ENCODE measurements at places on chromosomes 2 and 18. TPM values are rescaled to one million over a fixed set of nuclear protein-coding genes. Genes with fewer than 3 reads are reported as not detected.
A peak's percentile ranks its signal among the peaks of the same experiment; 100 is the strongest.

ARHGAP15 gene
- total RNA-seq, result 53.1 TPM

DNA sequence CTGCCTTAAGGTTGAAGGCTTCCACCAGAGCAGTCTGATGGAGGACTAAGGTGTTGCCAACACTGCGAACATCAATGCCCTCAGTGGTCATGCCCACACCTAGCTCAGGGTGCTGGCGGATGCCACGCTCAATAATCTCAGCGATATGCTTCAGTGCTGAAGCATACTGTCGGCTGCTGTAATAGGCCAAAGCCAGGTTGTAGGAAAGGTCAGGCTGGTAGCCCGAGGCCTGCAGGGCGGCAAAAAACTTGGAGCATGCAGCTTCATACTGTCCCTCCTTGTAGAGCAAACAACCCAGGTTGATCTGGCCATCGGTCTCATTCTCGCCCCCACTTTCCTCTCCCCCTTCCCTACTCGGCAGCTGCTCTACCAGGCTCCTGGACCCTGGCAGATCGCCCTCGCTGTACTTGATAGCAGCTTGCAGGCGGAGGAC, 159.4 kb downstream of the AGPS start:
- no peaks in the 10 kb centered on the region for H3K36me3 ChIP-seq
- DNase-seq, result no peak
- H3K27me3 ChIP-seq, result no peaks in the 10 kb centered on the region
- H3K4me1 ChIP-seq, result peaks cover 7% of the 10 kb centered on the region
- H3K4me3 ChIP-seq, result peak overlapping the region; percentile 98

DNA sequence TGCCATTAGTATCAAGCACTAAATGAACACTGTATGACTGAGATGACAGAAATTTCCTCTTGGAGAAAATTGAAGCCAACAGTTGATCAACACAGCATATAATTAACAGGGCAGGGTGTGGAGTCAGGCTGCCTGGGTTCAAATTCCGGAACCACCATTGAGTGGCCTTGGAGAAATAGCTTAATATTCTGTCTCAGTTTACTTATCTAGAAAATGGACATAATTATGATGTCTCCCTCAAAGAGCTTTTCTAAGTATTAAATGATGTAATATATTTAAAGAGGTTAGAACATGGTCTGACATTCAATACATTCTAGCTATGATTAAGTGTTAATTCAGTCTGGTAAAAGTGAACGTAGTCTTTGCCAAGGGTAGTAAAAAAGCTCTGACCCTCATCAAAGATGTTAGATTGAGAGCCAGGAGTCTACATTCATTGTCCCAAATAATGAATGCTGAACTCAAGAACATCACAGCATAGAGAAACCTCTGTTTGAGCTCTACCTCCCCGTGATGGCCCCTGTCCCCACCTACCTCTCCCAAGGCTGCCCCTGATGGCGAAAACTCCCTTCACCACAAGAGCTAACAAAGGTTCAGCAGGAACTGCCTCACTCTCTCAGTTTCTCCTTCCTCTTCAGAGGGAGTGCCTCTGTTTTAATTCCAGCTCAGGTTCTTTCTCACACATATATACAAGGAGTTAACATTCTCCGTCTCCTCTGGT, 2.7 kb upstream of the VWA3B start:
- H3K27ac ChIP-seq, result no peak overlapping the region
- H3K4me1 ChIP-seq, result peaks cover 13% of the 10 kb centered on the region
- H3K36me3 ChIP-seq, result no peaks in the 10 kb centered on the region
- H3K27me3 ChIP-seq, result peaks cover 15% of the 10 kb centered on the region
- DNase-seq, result no peak

- peaks cover 56% of the 10 kb centered on the region for H3K4me1 ChIP-seq
- peaks cover 21% of the 10 kb centered on the region for H3K36me3 ChIP-seq
- no peak overlapping the region for H3K4me3 ChIP-seq
- no peaks in the 10 kb centered on the region for H3K27me3 ChIP-seq
These were observed 181.5 kb downstream of the KLHL29 start for GRCh38 chr2:23566241-23567142.

GRCh38 chr18:69957747-69958146, 10.1 kb upstream of the CD226 start:
- DNase-seq, result no peak
- no peak overlapping the region for H3K4me3 ChIP-seq
- H3K27ac ChIP-seq, result no peak overlapping the region
- no peaks in the 10 kb centered on the region for H3K36me3 ChIP-seq

DNA sequence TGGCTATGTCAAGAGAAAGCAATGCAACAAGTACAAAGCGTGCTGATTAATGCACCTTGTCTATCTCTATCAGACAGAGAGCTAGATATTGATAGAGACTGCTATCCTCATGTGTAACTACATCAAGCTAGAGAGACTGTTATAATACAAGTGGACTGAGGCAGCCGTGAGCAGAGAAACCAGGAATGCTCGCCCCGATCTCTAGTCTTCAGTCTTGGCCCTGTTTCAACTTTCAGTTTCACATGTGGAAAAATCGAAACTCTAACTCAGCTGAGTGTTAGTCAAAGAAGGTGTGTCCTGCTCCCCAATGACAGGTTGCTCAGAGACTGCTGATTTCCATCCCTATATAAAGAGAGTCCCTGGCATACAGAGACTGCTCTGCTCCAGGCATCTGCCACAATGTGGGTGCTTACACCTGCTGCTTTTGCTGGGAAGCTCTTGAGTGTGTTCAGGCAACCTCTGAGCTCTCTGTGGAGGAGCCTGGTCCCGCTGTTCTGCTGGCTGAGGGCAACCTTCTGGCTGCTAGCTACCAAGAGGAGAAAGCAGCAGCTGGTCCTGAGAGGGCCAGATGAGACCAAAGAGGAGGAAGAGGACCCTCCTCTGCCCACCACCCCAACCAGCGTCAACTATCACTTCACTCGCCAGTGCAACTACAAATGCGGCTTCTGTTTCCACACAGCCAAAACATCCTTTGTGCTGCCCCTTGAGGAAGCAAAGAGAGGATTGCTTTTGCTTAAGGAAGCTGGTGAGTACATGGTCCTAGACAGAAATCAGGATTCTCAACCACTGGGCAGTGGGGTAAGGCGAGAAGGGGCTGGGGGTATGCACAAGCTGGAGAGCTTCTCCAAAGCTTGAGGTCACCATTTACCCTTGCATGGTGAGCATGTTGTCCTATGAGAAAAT, at the start of gene RSAD2:
Gene RSAD2 (plus strand): TSS at position 376 of the 903 bp plus-strand sequence. CDS start 24 bp downstream, at position 400.
- H3K36me3 ChIP-seq, result no peaks in the 10 kb centered on the region
- peak within 1 kb of the TSS; percentile 19 for H3K4me3 ChIP-seq
- no peak within 1 kb of the TSS for H3K27ac ChIP-seq
- H3K4me1 ChIP-seq, result peaks cover 8% of the 10 kb centered on the region

All from spinal cord (tissue), 10 donors.